MM.1S (cell line): ENCODE measurements at places on chromosomes 13 and 19.

GRCh38 chr13:29125934-29126424 is 305.8 kb downstream of the MTUS2 start:
- no peaks in the 10 kb centered on the region for H3K36me3 ChIP-seq
- no peak for DNase-seq
- H3K4me3 ChIP-seq: no peak overlapping the region
- no peaks in the 10 kb centered on the region for H3K4me1 ChIP-seq

- no peaks in the 10 kb centered on the region for H3K4me1 ChIP-seq
- no peak overlapping the region for H3K4me3 ChIP-seq
- H3K36me3 ChIP-seq: no peaks in the 10 kb centered on the region
These were observed 203.2 kb downstream of the TSHZ3 start for GRCh38 chr19:31146015-31146414.

GRCh38 chr13:77800219-77800618 is 102.7 kb downstream of the SLAIN1 start:
- no peaks in the 10 kb centered on the region for H3K27me3 ChIP-seq
- no peak overlapping the region for H3K27ac ChIP-seq
- H3K4me3 ChIP-seq: no peak overlapping the region
- no peaks in the 10 kb centered on the region for H3K4me1 ChIP-seq
- no peaks in the 10 kb centered on the region for H3K36me3 ChIP-seq

- H3K36me3 ChIP-seq: no peaks in the 10 kb centered on the region
- no peak for DNase-seq
- no peaks in the 10 kb centered on the region for H3K27me3 ChIP-seq
- no peak overlapping the region for H3K4me3 ChIP-seq
These were observed 193.7 kb downstream of the RFC3 start for GRCh38 chr13:34011552-34012085.

GRCh38 chr19:33634361-33635091 is 12.8 kb downstream of the CHST8 start:
- no peaks in the 10 kb centered on the region for H3K36me3 ChIP-seq
- H3K27me3 ChIP-seq: no peaks in the 10 kb centered on the region; the same call in 1 of the 2 replicates
- no peak overlapping the region for H3K4me3 ChIP-seq

- peaks cover 2% of the 10 kb centered on the region for H3K4me1 ChIP-seq
- no peaks in the 10 kb centered on the region for H3K27me3 ChIP-seq
- no peak overlapping the region for H3K27ac ChIP-seq
- H3K4me3 ChIP-seq: no peak overlapping the region
- DNase-seq: no peak
- 0 out of 2 replicates have a peak, but pooled peaks cover 9% of the 10 kb centered on the region for H3K36me3 ChIP-seq
These were observed 2.8 kb upstream of the KCNJ14 start for GRCh38 chr19:48452289-48453190.

GRCh38 chr13:95902741-95903140 is 150.5 kb downstream of the UGGT2 start:
- DNase-seq: no peak
- no peaks in the 10 kb centered on the region for H3K36me3 ChIP-seq
- H3K4me1 ChIP-seq: no peaks in the 10 kb centered on the region
- H3K27ac ChIP-seq: no peak overlapping the region
- H3K27me3 ChIP-seq: no peaks in the 10 kb centered on the region
- H3K4me3 ChIP-seq: no peak overlapping the region

DNA sequence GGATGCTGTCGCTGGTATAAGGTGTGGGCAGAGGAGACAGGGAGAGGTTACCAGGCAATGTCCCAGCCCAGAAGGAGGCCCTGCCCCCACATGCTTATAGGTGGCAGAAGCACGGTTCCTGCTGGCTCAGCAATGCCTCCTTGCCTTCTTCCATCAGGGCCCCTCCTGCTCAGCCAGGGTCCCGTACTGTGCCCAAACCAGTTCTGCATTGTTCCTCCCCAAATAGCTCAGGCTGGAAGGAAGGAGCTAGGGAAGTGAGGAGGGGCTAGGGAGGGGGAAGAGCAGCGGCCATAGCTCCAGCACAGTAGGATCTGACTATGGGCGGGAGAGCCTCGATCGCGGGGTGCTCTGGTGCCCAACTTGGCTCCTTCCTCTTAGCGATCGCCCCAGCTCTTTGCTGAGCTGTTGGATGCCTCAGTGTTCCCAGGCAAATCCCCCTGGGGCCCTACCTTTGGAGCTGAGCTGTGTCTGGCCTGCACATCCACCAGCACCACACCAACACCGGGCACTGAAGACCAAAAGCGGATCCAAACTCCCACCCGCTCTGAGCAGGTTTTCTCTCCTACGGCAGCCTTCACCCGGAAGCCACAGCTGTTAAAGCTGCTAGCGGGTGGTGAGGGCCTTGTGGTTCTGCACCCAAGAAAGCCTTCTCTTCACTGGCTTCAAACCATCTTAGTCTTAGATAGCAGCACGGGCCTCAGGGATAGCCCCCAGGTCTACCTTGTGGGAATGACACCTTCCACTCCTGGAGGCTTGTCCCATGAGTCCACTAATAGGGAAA is 32.1 kb upstream of the PEPD start:
- peaks cover 33% of the 10 kb centered on the region for H3K27me3 ChIP-seq
- no peaks in the 10 kb centered on the region for H3K36me3 ChIP-seq
- no peak for DNase-seq
- no peak overlapping the region for H3K27ac ChIP-seq

- no peaks in the 10 kb centered on the region for H3K36me3 ChIP-seq
- DNase-seq: no peak
- no peaks in the 10 kb centered on the region for H3K27me3 ChIP-seq
- peak overlapping the region; percentile 79 for H3K4me3 ChIP-seq
These were observed 525 bp upstream of the COG3 start for GRCh38 chr13:45464141-45464686.

- H3K36me3 ChIP-seq: no peaks in the 10 kb centered on the region
- H3K4me3 ChIP-seq: no peak overlapping the region
- H3K27ac ChIP-seq: no peak overlapping the region
These were observed 13.7 kb upstream of the SERPINE3 start for GRCh38 chr13:51325837-51326236.

GRCh38 chr13:46748300-46748699 is 48.7 kb downstream of the ESD start:
- H3K27ac ChIP-seq: no peak overlapping the region
- DNase-seq: no peak
- H3K36me3 ChIP-seq: no peaks in the 10 kb centered on the region
- no peak overlapping the region for H3K4me3 ChIP-seq
- no peaks in the 10 kb centered on the region for H3K27me3 ChIP-seq

DNA sequence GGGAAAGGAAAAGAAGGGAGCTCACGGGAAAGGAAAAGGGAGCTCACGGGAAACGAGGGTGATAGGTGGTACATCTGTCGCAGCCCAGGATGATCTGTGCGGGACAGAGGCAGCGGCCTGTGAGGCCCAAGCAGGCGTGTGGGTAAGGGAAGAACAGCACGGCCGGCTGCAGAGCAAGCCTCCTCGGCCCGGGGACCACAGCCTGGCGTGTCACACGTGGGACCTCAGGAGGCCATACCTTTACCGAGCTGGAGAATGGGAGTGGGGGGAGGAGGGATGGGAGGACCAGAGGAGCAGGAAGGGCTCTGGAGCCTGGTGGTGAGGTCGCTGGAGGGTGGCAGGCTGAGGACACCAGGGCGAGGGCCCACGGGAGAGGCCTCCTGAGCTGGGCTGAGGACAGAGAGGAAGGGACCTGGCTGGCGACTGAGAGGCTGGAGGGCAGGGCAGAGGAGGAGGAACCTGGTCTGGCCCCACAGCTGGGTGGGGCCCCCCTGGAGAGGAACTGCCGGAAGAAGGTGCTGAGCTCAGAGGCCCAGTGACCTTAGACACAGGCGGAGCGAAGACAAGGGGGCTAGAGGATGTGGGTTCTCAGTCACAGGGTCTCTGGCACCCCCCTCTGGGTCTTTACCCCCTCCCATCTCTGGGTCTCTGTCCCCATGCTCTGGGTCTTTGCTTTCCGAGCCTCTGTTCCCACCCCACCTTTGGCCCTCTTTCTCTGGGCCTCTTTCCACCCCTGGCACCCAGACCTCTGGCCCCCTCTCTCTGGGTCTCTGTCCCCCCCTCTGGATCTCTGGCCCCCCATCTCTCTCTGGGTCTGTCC is 2.9 kb upstream of the FTL start:
- peak overlapping the region; percentile 7; the same call in 1 of the 2 replicates for H3K4me3 ChIP-seq
- no peaks in the 10 kb centered on the region for H3K36me3 ChIP-seq
- DNase-seq: peak; percentile 59
- H3K27me3 ChIP-seq: no peaks in the 10 kb centered on the region
- H3K4me1 ChIP-seq: peaks cover 30% of the 10 kb centered on the region

GRCh38 chr13:92042522-92042921 is 644.1 kb downstream of the GPC5 start:
- no peaks in the 10 kb centered on the region for H3K27me3 ChIP-seq
- no peak overlapping the region for H3K4me3 ChIP-seq
- DNase-seq: no peak
- no peaks in the 10 kb centered on the region for H3K36me3 ChIP-seq
- no peaks in the 10 kb centered on the region for H3K4me1 ChIP-seq

GRCh38 chr19:43552616-43553015 is 19.6 kb downstream of the ZNF575 start:
- no peak overlapping the region for H3K27ac ChIP-seq
- no peaks in the 10 kb centered on the region for H3K4me1 ChIP-seq
- DNase-seq: no peak
- H3K36me3 ChIP-seq: no peaks in the 10 kb centered on the region
- no peak overlapping the region for H3K4me3 ChIP-seq

DNA sequence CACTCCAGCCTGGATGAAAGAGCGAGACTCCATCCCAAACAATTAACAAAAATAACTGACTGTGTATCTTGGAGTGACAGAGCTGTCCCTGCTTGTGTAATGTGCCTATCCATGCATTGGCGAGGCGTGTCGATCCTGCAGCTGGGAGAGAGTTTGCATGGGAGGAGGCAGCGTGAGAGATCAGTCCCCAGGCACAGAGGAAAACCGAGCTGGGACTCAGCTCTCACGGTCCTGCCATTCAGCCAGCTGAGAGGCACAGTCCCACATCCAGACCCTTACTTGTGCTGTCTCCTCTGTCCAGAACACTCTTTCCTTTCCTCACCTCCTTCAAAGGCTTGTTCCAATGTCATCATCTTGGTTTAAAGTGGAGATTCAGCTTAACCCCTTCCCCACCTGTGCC is 11.9 kb upstream of the SULT2B1 start:
- peaks cover 45% of the 10 kb centered on the region for H3K27me3 ChIP-seq
- H3K27ac ChIP-seq: no peak overlapping the region
- DNase-seq: no peak

- DNase-seq: no peak
- H3K4me3 ChIP-seq: no peak overlapping the region
- H3K4me1 ChIP-seq: no peaks in the 10 kb centered on the region
- H3K27ac ChIP-seq: no peak overlapping the region
- 0 out of 2 replicates have a peak, but pooled peaks cover 2% of the 10 kb centered on the region for H3K36me3 ChIP-seq
These were observed 23.2 kb downstream of the EPN1 start for GRCh38 chr19:55698256-55698655.

DNA sequence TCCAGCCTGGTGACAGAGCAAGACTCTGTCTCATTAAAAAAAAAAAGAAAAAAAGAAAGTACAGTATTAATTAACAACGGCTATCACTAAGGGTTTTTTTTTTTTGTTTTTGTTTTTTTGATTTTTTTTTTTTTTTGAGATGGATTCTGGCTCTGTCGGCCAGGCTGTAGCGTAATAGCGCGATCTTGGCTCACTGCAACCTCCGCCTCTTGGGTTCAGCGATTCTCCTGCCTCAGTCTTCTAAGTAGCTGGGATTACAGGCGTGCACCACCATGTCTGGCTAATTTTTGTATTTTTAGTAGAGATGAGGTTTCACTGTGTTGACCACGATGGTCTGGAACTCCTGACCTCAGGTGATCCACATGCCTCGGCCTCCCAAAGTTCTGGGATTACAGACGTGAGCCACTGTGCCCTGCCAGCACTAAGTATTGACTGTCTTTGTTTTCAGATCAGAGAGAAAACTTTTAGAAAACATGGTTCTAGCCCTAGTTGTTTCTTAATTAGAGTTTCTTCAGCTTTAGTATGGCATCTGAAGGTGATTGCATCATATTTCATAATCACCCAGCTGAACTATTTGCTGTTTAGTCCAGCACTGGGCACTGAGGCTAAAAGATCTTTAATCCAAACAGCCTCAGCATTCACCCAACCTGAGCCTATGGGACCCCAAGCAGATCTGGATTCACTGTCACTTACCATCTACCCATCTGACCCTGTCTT is 2.7 kb upstream of the GATAD2A start:
- no peak for DNase-seq
- H3K36me3 ChIP-seq: no peaks in the 10 kb centered on the region
- H3K27ac ChIP-seq: no peak overlapping the region

DNA sequence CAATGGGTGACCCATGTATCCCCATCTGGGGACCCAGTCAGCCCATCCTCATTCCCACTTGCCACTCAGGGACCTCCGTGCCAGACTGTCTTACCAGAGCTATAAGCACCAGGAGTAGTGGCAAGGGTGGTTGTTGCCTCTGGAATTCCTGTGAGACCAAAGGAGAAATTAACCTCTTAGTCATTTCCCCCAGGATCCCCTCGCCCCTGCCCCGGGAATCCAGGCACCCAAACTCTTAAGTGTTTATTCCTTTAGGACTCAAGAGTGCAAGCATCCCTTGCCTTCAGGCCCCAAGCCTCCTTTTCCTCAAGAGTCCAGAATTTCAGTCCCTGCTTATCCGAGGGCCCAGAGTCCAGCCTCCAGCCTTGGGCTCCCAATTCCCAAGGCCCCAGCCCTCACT is 9.2 kb downstream of the NTN5 start:
- no peak overlapping the region for H3K27ac ChIP-seq
- no peak overlapping the region for H3K4me3 ChIP-seq
- H3K36me3 ChIP-seq: no peaks in the 10 kb centered on the region
- DNase-seq: no peak
- H3K4me1 ChIP-seq: peaks cover 4% of the 10 kb centered on the region

- H3K4me1 ChIP-seq: peaks cover under 1% of the 10 kb centered on the region; the same call in 1 of the 2 replicates
- H3K27me3 ChIP-seq: no peaks in the 10 kb centered on the region
These were observed 6.6 kb downstream of the SH2D3A start for GRCh38 chr19:6760606-6761005.

GRCh38 chr19:37243206-37243632 is 25.2 kb downstream of the ZNF383 start:
- no peaks in the 10 kb centered on the region for H3K27me3 ChIP-seq
- H3K4me3 ChIP-seq: no peak overlapping the region
- DNase-seq: no peak
- H3K27ac ChIP-seq: no peak overlapping the region

DNA sequence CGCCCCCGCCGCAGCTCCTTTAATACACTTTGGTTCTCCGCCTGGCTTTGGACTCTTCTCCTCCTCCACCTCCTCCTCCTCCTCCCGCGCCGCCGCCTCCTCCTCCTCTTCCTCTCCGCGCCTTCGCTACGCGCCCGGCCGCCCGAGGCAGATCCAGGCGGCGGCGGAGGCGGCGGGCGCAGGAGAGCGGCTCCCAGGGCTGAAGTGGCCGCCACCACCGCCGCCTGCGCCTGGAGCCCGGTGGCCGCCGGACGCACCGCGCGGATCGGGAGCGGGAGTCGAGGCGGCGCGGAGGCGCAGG is at the start of gene ZIC2:
Gene ZIC2 (plus strand): TSS at position 50 of the 301 bp plus-strand sequence. CDS start 281 bp downstream, outside the sequence.
- no peaks in the 10 kb centered on the region for H3K4me1 ChIP-seq
- peak within 1 kb of the TSS; percentile 77 for H3K4me3 ChIP-seq
- no peaks in the 10 kb centered on the region for H3K36me3 ChIP-seq
- peaks cover 10% of the 10 kb centered on the region; the same call in 1 of the 2 replicates for H3K27me3 ChIP-seq

- H3K4me3 ChIP-seq: no peak overlapping the region
- no peak for DNase-seq
- H3K27ac ChIP-seq: no peak overlapping the region
These were observed 89.2 kb downstream of the KCNRG start for GRCh38 chr13:50104493-50104892.
